Left kidney (tissue), 8 donors: ENCODE measurements at places on chromosomes 12 and 14.

DNA sequence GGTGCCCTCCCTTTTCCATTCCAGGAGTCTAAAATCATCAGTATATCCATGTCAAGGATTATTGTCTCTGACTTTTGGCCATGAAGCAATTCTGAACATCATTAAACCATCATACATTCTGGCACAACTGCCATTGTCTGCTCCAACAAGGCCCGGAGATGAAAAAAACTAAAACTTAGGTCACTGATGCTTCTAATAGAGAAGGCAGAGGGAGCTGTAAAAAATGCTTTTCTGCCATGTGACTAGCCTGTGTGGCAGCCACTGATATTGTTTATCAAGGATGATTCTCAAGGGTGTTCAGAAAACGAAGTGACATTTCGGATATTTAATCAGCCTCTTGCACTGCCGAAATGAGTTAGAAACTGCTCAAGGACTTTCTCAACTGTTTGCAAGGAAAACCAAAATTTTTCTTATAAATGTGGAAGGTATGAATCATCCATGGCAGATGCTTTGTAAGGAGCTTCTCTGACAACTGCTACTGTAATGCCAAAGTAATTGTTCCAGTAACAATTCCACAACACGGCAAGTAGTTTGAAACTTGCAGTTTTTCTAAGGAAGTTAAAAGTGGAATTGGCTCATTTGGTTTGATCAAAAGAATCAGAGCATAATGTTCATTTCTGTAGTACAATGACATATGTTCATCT lies 1076.5 kb upstream of the FLRT2 start:
- no peak for DNase-seq

- DNase-seq, result no peak
Measured at GRCh38 chr14:98910061-98910460, 361.9 kb downstream of the BCL11B start.

GRCh38 chr14:90508536-90509254 lies 111.9 kb downstream of the CALM1 start:
- no peak for DNase-seq

DNA sequence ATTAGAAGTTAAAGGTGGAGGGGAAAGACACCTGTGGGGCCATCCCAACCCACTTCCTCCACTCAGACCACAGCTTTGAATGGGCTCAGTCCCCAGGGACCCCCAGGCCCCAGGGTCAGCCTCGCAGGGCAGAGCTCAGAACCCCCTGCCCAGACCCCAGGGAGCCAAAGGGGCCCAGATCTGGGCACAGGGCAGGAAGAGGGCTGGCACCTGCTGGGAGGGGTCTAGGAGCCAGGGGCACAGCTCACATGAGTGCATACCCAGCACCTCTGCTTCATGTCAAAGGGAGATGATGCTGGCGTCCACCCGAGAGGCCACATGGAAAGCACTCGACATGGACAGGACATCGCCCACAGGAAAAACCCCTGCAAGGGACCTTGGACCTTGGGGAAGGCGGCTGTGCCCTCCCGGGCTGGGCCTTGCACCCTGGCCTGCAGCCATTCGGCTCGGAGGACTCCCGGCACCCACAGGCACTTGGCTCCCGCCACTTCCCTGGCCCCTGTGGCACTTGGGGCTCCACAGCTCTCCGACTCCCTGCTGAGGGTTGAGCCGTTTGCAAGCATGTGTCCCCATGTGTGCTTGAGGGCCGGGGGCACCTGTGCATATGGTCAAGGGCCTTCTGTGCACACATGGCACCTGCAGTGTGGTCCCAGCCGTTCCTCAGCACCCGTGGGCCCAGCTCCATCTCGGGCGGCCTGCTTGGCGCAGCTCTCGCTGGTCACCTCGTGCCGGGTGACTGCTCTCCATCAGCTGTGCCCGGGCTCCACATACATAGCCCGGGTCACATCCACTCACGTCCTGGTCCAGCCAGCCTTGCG lies 7.8 kb upstream of the AMN start:
- DNase-seq, result no peak

GRCh38 chr12:3132636-3133404 lies 55.6 kb downstream of the TSPAN9 start:
- DNase-seq, result no peak

- DNase-seq, result peak; percentile 55
Measured at GRCh38 chr12:39145175-39145999, 240.0 kb upstream of the CPNE8 start.

DNA sequence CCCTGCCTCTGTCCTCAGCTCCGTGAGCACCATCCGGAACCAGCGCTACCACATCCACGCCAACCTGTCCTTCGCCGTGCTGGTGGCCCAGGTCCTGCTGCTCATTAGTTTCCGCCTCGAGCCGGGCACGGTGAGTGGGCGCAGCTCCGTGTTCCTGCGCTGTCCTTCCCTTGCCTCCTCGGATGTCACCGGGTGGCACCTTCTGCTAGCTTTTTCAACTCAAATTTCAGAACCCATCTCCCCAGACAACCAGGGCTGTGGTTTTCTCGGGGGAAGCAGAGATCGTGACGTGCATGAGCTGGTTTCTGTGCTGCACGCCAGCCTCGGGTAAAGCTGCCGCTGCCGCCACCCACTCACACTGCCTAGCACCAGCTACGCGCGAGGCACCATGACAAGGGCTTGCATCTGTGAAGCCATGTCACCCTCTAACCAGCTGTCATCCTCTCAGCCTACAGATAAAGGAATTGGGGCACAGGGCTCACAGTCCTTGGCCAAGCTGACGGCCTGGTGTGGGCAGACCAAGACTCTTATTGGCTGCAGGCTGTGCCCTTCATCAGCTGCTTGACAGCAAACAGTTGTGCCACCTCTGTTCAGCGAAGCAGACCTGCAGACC lies 152.1 kb downstream of the ADGRD1 start:
- no peak for DNase-seq

DNA sequence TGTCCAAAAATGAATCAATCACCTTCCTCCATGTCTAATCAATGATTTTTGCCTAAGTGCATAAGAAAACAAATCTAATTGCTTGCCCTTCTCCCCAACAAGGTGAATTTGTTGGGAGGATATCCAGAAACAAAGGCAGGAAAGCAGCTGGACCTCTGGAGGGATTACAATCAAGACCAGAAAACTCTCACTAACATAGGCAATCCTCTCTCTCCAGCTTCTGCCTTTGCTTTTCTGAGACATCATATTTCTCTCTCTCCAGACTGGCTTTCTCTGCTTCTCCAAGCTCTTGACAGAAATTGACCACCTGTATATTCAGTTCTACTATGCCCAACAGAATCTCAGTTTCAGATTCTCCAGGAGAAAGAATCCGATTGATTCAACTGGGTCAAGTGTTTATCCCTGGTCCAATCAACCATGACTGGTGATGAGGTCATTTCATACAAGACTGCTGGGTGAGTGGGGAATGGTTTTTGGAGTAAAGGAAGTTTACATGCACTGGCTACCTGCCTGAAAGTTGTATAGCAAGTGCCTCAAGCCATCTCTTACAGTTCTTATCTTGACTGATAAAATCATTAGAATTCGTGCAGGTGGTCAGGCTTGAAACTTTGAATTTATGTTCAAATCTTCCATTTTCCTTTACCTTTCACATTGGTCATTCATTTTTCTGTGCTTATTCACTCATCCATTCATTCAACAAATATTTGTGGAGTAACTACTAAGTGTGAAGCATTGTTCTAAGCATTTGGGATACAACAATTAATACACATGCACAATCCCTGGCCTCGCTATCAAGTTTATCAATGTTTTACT lies 22.2 kb upstream of the CFAP54 start:
- DNase-seq, result no peak

- no peak for DNase-seq
Measured at GRCh38 chr14:22163051-22163450, 426.0 kb downstream of the DAD1 start.
